Progenitor cell of endocrine pancreas (in vitro differentiated cells): ENCODE measurements at places on chromosomes 1 and 21. TPM values are rescaled to one million over a fixed set of nuclear protein-coding genes. Genes with fewer than 3 reads are reported as not detected.
A peak's percentile ranks its signal among the peaks of the same experiment; 100 is the strongest.

Gene PSRC1
- 26.1 and 29.4 TPM in 2 replicates for total RNA-seq

Gene TMEM125
- total RNA-seq = 38.7 and 41.1 TPM in 2 replicates

- H3K27ac ChIP-seq = no peak overlapping the region
- no peak overlapping the region for H3K4me3 ChIP-seq
- peaks cover 18% of the 10 kb centered on the region for H3K4me1 ChIP-seq
Measured at GRCh38 chr1:43558346-43558841, 27.7 kb downstream of the PTPRF start.

- peaks cover 47% of the 10 kb centered on the region for H3K36me3 ChIP-seq
- no peak overlapping the region for H3K4me3 ChIP-seq
- H3K27me3 ChIP-seq = no peaks in the 10 kb centered on the region
- no peak for DNase-seq
- no peaks in the 10 kb centered on the region for H3K4me1 ChIP-seq
Measured at GRCh38 chr21:33781121-33781520, 134.5 kb downstream of the ATP5PO start.

DNA sequence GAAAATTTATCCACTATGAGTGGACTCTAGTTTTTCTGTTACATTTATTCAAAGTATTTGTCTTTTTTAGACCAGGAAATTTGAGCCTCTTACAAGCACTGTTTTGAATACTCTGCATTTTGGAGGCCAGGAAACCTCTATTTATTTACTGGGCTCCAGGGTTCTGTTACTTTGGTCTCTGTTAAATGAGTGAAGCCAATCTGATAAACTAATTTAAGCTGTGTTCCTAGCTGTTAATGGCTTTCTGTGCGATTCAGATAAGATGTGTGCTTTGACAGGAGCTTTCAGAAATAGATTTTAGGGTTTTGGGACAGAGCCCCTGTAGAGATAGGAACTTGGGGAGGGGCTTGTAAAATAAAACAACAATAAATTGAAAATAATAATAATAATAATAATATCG, 23.9 kb downstream of the ACKR1 start:
- peaks cover 10% of the 10 kb centered on the region for H3K4me1 ChIP-seq
- no peak overlapping the region for H3K4me3 ChIP-seq
- no peaks in the 10 kb centered on the region for H3K36me3 ChIP-seq

DNA sequence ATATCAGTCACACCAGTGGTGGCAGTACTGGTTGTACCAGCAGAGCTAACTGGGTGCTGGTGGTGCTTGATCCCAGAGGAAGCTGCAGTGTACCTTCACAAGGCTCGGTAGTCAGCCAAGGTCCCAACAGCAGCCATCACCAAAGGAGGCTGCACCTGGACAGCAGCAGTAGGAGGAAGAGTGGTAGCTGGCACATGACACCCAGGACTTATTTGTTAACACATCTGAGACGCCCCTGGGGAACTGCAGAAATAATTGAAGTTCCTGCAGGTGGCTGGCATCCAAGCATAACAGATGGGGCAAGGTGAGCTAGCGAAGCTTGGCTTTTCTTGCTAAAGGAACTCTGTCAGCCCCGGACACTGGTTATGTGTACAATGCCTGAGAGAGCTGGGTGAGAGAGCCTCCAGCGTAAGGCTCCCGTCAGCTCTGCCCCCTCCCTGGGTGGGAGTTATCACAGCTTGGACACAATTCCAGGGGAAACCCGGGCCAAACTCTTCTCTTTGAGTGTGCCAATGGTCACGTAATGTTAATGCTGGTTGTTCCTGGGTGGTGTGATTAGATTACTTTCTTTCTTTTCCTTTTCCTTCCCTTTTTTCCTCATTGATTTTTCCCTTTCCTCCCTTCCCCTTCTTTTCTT, 29.1 kb upstream of the PARP1 start:
- DNase-seq = no peak
- H3K4me1 ChIP-seq = no peaks in the 10 kb centered on the region
- no peak overlapping the region for H3K4me3 ChIP-seq
- peaks cover 8% of the 10 kb centered on the region for H3K27me3 ChIP-seq
- H3K27ac ChIP-seq = no peak overlapping the region
- H3K36me3 ChIP-seq = no peaks in the 10 kb centered on the region

DNA sequence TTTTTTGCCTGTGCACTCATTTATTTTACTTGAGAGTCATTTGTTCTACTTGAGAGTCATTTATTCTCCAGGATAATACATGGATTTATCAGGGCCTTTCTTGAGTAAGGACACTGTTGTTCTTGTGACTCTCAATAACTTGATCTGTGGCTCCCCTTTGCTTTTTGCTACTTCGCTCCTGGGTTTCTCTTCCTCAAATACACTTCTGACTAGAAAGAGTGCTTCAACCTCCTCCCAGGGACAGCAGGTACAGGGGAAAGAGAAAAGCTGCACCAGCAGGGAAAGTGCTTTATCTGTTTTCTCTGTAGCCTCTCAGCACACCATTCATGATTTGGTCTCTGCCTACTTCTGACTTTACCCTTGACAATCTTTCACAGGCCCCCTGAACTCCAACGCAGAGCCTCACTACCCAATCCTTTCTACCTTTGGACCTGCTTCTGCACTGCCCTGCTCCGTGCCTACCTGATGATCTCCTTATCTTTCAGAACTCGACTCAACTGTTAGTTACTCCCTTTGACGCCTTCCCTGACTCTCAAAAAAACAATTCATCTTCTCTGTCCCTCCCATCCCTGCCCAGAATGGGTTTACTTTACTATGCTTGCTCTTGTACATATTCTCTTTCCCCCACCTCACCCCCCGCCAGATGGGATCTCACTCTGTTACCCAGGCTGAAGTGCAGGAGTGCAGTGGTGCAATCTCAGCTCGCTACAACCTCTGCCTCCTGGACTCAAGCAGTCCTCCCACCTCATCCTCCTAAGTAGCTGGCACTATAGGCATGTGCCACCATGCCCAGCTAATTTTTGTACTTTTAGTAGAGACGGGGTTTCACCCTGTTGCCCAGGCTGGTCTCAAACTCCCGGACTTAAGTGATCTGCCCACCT, 15.6 kb upstream of the PIGM start:
- peaks cover 64% of the 10 kb centered on the region for H3K27me3 ChIP-seq
- H3K4me1 ChIP-seq = peaks cover 14% of the 10 kb centered on the region
- no peak for DNase-seq

DNA sequence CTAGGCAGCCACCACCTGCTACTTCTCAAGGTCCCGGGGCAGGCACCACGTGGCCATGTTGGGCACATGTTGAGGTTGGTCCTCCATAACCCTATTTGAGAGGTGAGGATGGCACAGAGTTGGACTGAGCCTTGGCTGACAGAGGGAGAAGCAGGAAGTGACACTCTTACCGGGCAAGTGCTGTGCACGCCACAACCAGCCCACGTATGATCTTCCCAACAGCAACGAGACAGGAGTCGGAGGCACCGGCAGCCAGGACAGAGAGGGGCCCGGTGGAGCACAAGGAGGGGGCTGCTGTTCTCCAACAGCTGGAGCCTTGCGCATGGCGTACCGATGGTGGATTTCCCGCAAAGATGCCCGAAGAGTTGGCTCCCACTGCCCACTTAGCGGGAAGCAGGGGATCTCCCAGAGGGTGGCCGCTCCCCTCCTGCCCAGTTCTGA, 3.4 kb downstream of the CLEC20A start:
- peaks cover 7% of the 10 kb centered on the region for H3K27me3 ChIP-seq
- no peaks in the 10 kb centered on the region for H3K4me1 ChIP-seq
- DNase-seq = no peak
- no peak overlapping the region for H3K27ac ChIP-seq

DNA sequence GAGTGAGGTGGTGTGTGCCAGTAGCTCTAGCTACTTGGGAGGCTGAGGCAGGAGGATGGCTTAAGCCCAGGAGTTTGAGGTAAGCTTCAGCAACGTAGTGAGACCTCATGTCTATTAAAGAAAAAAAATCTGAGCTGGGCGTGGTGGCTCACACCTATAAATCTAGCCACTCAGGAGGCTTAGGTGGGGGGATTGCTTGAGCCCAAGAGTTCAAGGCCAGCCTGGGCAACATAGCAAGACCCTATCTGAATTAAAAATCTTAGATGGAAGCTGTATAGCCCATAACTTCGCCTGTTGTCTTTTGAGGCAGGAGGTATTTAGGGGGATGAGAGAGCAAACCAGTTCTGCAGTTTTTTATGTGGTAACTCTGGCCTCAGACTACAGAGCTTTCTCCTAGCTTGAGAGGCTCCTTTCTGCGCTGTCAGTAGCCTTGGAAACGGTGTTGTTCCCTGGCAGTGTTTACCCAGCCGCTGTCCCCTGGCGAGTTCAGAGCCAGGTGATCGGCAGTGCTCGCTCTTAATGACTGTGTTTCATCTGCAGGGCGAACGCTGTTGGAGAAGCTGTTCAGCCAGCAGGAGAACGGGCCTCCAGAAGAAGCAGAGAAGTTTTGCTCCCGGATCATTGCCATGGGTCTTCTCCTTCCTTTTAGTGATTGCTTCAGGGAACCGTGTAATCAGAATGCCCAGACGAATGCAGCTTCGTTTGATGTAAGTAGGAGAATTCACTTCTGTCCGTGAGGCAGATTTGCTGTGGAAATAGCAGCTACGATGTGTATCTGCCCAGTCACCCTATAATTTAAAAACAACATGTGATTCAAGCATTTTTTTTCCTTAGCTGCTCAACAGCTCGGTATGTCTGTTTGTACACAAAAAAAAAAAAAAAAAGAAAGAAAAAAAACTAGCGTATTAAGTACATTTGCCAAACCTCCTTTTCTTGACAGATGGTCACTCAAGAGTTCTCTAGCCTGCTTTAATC, 31.2 kb downstream of the FMN2 start:
- peak overlapping the region; percentile 53 for H3K4me3 ChIP-seq
- H3K27me3 ChIP-seq = no peaks in the 10 kb centered on the region

GRCh38 chr21:43270800-43271301, 102.0 kb downstream of the CRYAA start:
- no peak overlapping the region for H3K4me3 ChIP-seq
- peaks cover 15% of the 10 kb centered on the region for H3K27me3 ChIP-seq
- no peak overlapping the region for H3K27ac ChIP-seq
- no peaks in the 10 kb centered on the region for H3K36me3 ChIP-seq
- peaks cover 2% of the 10 kb centered on the region for H3K4me1 ChIP-seq
- no peak for DNase-seq

DNA sequence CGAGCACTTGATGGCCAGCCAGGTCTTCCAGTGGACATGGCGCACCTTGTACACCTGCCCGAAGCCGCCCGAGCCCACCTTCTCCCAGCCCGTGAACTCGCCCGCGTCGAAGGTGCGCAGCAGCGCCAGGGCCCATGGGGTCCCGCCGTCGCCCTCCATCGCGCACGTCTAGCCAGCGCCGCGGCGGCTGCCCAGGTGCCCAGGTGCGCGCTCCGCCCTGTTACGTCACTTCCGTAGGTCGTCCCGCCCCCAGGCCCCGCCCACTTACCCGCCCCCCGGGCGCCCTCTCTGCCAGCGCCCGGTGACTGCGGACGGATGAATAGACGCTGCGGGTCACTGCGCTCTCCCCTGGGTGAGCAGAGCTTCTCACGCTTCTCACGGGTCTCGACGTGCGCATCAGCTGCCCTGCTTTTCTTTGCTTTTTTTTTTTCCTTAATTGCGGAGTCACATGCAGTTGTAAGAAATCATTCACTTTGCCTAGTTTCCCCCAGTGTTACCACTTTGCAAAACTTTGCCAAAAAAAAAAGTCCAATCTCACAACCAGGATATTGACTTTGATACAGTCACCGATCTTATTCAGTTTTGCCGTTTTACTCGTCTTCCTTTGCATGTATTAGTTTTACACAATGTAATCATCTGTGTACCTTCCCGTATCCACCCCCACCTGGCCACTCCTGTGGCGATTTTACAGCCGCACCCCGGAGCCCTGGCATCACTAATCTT, at the start of gene RIPK4:
TSS of gene RIPK4 (minus strand) at position 170 of the 723 bp plus-strand sequence. CDS start at position 159, 11 bp downstream.
- DNase-seq = peak; percentile 84
- peak within 1 kb of the TSS; percentile 97 for H3K27ac ChIP-seq
- peak within 1 kb of the TSS; percentile 93 for H3K4me3 ChIP-seq
- H3K36me3 ChIP-seq = no peaks in the 10 kb centered on the region
- H3K4me1 ChIP-seq = peaks cover 68% of the 10 kb centered on the region

GRCh38 chr1:227234998-227235405, 83.3 kb downstream of the CDC42BPA start:
- no peak for DNase-seq
- no peaks in the 10 kb centered on the region for H3K36me3 ChIP-seq
- H3K4me1 ChIP-seq = peaks cover 1% of the 10 kb centered on the region
- no peaks in the 10 kb centered on the region for H3K27me3 ChIP-seq

DNA sequence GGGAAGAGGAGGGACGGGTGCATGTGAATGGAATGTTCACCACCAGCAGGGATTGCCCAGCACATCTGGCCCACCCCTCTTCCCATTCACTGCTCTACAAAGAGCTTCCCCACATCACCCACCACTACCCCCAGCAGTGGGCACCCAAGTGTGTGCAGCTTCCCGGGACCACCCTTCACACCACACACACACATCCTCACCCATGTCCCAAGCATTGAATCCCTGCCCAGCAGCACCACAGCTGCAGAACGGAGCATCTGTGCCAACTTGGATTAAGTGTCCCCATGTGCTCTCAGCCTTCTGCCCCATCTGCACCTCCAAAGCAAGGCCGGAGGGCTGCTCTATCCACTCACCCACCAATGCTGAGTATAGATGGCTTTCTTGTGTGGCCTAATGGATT, 141.4 kb downstream of the PSMG1 start:
- no peaks in the 10 kb centered on the region for H3K36me3 ChIP-seq
- DNase-seq = no peak
- peaks cover 22% of the 10 kb centered on the region for H3K4me1 ChIP-seq
- no peak overlapping the region for H3K27ac ChIP-seq
- no peaks in the 10 kb centered on the region for H3K27me3 ChIP-seq
- H3K4me3 ChIP-seq = no peak overlapping the region

DNA sequence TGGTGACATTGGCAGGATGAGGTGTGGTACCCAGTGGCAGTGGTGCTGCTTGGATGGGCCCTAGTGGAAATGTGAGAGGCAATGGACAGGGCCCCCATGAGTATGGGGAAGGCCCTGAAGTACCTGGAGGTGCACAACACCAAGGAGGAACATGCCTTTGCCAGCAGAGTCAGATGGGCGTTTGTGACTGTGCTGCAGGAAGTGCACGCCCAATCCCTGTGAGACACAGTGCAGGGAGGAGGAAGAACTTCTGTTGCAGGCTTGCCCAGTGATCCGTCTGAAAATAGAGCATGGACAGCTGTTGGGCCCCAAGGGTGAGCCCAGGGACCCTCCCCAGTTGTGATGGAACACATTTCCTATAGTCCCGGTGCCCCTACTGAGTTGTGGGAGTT, 42.7 kb downstream of the GJA5 start:
- H3K27ac ChIP-seq = no peak overlapping the region
- no peaks in the 10 kb centered on the region for H3K36me3 ChIP-seq
- H3K4me3 ChIP-seq = no peak overlapping the region
- H3K27me3 ChIP-seq = peaks cover 27% of the 10 kb centered on the region
- DNase-seq = no peak
- no peaks in the 10 kb centered on the region for H3K4me1 ChIP-seq

DNA sequence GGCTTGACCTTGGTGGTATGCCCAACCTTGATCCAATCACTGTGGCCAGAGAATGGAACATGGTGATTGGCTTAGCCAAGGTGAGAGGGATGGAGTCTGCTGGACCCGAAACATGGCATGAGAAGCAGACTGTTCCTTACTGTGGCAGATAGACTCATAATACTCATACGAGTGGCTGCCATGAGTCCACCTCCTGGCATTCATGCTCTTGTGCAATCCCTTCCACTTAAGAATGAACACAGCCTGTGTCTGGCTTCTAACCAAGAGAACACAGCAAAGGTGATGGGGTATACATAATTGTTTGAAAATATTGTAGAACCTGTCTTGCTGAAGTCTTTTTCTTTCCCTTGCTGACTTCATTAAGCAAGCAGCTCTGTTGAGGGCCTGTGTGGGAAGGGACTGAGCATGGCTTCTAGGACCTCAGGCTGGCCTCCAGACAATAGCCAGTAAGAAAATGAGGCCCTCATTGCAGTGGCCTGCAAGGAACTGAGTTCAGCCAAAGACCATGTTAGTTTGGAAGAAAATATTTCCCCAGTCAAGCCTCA, 85.9 kb downstream of the ZNF281 start:
- no peaks in the 10 kb centered on the region for H3K36me3 ChIP-seq
- peaks cover 8% of the 10 kb centered on the region for H3K27me3 ChIP-seq
- no peak for DNase-seq
- H3K4me3 ChIP-seq = no peak overlapping the region
- H3K27ac ChIP-seq = no peak overlapping the region
- peaks cover 8% of the 10 kb centered on the region for H3K4me1 ChIP-seq
